ENCODE measurements at places on chromosomes 12 and 14. TPM values are rescaled to one million over a fixed set of nuclear protein-coding genes. Genes with fewer than 3 reads are reported as not detected.

GRCh38 chr14:74140374-74140850 lies 55.7 kb downstream of the LIN52 start:
- no peak for DNase-seq

- DNase-seq = peak; percentile 74
These were observed 18.2 kb upstream of the CACNA2D4 start for GRCh38 chr12:1936406-1937320.

DNA sequence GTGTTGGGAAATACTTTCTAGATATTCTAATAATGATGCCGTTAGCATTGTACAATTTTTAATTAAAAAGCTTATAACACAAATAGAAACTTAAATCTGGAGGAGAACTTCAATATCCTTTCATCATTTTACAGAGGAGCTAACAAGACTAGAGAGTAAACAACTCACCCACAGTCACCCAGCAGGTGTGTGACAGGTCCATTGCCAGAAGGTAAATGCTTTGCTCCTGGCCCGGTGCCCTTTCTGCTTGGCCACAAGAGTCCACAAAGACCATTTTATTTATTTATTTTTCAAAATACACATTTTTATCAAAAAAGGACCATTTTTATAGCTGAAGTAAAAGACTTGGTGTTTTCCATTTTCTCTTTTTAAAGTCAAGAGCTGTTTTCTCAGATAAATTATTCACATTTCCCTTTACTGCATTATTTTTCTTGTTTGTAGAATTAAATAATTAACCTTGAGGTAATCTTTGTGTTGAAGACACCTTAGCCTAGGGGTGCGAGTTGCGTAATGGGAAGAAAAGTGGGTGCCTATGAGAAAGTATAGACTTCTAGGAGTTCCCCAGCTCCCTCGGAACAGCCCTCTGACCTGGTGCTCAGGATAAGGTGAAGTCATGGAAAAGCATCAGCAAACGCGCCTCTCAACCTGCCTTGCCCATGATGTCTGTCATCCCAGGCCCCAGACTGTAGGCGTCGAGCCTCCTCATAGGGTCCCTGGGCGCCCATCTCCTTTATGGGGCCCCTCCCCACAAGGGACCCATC lies 26.3 kb upstream of the AMIGO2 start:
- DNase-seq = no peak

Gene SLC2A13
- 5.8 TPM for polyA plus RNA-seq

- no peak for DNase-seq
These were observed 431.9 kb downstream of the BCL11B start for GRCh38 chr14:98840091-98840490.
